NCI-H187 treated with DMSO at 0.1 percent for 48 hours (cell line): ENCODE measurements at places on chromosomes 7 and 10.

DNA sequence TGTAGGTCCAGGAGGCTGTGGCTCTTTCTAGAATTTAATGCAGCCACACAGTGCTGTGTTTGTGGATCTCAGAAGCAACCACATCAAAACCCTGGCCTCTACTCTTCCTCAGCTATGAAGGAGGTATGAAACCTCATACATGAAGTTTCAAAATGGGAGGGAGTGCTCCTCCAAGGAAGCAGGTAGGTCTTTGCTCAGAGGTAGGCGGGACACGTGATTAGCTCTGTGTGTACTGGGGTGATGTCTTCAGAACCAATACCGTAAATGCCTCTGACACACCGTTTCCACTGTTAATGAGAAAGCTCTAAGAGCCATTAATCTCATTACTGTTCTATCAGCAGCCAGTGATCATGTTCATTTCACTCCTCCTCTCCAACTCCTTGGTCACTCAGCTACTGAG is 126.1 kb downstream of the PLXNA4 start:
- no peak for DNase-seq

DNA sequence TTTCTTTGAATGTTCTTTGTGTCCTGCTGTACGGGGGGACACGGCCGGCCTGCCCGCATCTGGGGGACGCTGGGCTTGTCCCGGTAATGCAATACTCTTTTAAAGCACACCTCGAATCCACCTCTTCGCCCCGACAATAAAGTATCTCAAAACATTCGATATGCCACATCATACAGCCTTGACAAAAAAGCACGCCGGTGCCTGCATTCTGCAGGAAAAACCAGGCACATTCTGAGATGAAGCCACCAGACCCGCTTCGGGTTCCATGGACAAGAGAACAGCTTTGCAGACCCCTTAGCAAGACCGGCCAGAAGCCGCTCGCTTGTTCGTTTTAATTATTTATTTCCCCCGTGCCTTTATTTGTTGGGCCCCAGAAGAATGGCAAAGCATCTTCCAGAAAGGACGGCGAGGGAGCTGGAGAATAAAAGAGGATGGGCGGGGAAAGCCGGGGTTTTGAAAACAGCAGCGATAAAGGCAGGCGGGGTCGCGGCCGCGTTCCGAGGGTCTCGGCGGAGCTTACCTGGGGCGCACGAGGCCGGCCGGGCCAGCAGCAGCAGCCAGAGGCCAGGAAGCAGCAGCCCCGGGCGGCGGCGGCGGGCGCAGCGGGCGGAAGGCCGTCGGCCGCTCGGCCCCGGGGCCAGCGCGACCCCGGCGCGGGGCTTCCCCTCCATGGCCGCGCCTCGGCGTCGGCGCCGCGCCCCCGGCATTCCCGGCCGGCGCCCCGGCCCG is 462 bp downstream of the KIAA1549 start:
- DNase-seq = no peak

DNA sequence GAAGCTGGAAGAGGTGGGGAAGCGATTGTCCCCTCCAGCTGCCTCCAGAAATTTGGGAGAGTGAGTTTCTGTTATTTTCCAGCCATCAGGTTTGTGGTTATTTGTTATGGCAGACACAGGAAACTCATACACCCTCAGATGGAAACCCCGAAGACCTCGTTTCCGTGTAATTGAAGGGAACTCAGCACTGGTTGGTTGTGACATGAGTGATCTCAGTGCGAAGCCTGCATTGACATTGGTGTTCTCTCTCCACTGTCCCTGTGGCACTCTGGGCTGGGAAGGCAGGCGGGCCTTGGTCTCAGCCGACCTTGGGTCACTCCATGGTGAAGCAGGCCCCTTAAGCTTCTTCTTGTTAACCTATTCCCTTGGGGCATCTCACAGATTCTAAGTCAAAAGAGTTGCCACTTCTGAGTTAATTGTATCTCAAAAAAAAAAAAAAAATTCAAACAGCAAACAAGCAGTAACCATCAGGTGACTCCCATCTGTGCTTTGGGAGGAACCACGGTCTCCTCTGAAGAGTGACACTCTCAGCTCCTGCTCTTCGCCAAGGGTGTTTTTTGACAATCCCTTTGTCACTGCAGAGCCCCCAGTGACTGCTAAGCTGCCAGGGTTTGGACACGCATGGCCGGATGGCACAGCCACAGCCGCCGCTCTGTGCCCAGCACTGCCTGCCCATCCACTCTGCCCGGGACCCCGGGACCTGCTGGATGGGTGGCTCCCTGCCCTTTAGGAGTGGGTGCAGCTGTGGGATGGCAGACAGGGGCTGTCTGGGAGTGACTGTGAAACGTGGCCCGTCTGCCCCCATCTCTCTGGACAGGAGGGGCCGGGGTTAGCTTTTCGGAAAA is 233.6 kb downstream of the PRPF18 start:
- DNase-seq = no peak

DNA sequence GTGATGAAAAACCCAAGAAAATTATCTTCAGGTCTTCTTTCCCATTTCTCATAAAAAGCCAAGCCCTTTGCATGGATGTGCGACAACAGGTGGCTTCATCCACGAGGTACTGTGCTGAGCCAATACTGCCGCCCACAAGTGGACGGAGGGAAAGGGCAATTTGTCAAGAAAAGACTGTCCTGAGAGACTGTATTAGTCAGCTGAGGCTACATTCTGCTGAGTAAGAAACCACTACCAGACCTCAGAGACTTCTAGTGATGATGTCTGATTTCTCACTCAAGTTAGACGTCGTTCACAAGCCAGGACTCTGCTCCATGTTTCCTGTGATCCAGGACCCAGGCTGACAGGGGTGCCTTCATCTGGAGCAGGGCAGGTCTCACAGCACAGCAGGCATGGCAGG is 171.5 kb upstream of the CDCA7L start:
- no peak for DNase-seq

GRCh38 chr10:12605580-12606405 is 256.4 kb downstream of the CAMK1D start:
- DNase-seq = no peak
